Erythroblast (primary cell): ENCODE measurements at places on chromosomes 11 and 22.

DNA sequence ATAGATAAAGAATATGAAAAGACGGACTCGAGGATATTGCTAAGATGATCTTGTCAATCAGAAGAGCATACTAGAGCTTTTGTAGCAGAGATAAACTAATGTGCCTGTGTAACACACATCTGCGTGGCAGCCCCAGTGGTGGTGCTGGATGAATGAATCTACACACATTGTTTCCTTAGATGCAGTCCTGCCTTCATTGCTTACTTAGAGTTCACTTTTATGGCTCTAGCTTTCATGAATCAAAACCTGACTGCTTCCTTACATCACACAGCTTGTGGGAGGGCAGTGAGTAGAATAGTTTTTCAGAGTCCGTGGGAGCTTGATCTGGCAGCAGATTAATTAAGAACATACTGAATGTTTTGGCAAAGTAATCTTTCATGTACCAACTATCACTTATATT, 83.7 kb downstream of the EXT2 start:
- DNase-seq = no peak

GRCh38 chr11:14345668-14346067, 13.3 kb downstream of the RRAS2 start:
- DNase-seq = no peak

DNA sequence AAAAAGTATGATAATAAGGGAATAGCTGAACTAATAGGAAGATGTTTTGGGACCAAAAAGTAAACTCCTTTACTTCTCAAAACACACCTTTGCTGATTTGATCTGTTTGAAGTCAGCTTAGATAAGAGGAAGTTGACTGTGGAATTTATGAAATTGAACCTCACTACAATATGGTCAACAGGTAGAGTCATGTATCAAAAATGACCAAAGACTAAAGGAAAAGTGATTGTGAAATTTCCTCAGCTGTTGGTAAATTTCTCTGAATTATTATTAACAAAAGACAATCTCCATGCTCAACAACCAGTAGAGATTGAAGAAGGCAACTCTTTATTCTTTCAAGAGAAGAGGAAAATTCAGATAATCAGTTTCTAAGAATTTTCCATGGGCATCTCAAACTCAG, 826.5 kb downstream of the KCNA4 start:
- DNase-seq = no peak

GRCh38 chr11:32121012-32121411, 30.1 kb downstream of the RCN1 start:
- no peak for DNase-seq

GRCh38 chr11:33410086-33410765, 153.0 kb downstream of the HIPK3 start:
- no peak for DNase-seq

DNA sequence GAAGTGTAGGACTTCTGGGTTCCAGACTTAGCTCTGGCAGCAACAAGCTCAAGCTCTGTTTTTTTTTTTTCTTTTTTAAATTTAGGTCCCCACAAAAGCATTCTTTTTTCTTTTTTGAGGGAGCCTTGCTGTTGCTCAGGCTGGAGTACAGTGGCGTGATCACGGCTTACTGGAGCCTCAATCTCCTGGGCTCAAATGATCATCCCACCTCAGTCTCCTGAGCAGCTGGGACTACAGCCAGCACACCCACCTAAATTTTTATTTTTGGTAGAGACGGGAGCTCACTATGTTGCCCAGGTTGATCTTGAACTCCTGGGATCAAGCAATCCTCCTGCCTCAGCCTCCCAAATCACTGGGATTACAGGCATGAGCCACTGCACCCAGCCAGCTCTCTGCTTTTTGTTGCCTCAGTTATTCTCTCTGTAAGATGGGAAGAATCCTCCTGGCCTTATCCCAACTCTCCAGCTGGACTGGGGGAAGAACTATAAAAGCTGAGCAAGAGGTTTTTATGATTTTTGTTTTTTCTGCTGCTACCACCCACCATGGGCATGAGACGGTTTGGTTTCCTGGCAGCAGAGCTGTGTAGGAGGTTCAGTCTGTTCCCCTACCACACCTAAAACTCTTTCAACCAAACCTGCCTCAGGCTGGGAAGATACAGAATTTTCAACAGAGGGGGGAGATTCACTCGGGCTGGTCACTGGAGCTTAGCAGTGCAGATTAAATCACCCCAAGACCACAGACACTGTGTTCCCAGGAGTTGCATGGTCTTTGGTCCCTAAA, 11.6 kb upstream of the MTFP1 start:
- DNase-seq = no peak

DNA sequence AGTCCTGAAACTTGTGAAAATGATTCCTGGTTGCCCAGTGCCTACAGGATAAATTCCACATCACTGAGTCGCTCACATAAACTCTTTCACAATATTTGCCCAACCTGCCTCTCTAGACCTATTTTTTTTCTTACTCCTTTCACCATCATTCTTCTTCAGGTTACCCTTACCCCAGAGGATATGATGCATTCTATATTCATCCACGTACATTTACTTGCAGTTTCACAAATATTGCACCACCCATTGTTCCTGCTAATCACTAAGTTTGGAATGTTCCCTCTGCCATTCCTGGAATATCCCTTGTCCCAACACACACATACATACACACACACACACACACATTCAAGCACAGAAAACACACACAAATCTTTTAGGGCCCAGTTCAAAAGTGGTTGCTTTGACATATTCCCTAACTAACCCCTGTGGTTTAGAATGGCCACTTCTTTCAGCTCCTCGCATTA, 379.5 kb downstream of the ETS1 start:
- DNase-seq = no peak

DNA sequence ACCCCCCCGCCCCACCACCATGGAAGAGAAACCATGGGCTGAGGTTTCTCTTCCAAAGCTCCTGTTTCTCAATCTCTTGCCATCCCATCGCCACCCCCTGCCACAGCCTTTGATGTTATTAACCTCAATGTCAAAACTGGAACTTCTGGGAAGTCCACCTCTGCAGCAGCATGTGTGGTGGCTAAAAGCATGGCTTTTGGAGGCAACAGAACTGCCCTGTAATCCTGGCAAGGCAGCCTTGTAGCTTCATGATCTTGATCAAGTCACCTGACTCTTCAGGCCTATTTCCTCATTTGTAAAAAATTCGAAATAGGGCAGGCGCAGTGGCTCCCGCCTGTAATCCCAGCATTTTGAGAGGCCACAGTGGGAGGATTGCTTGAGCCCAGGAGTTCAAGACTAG, 3.5 kb upstream of the COX8A start:
- DNase-seq = peak; percentile 36

DNA sequence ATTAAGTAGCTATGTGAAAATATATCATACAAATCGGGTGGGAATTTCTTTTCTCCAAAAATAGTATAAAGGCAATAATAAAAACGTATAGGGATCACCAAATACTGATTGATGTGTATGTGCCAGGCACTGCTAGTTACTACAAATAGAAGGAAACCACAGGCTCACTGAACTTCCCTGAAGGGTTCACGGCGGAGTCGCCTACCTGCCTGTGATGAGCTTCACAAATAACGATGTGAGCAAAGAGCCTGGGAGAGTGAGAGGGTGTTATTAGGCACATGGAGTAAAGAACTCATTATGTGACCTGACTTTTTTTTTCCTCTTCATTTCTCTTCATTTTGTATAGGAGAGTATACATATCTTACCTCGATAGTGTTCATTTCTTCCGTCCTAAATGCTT, 36.0 kb upstream of the L3MBTL2 start:
- no peak for DNase-seq

- no peak for DNase-seq
Observed at GRCh38 chr22:45067731-45068130, 57.9 kb upstream of the PHF21B start.

- no peak for DNase-seq
Observed at GRCh38 chr11:68880851-68881250, 22.8 kb downstream of the MRPL21 start.

- no peak for DNase-seq
Observed at GRCh38 chr11:120554766-120555432, 43.4 kb downstream of the GRIK4 start.

GRCh38 chr11:117876059-117876340, 458 bp downstream of the FXYD6 start:
- DNase-seq = no peak

DNA sequence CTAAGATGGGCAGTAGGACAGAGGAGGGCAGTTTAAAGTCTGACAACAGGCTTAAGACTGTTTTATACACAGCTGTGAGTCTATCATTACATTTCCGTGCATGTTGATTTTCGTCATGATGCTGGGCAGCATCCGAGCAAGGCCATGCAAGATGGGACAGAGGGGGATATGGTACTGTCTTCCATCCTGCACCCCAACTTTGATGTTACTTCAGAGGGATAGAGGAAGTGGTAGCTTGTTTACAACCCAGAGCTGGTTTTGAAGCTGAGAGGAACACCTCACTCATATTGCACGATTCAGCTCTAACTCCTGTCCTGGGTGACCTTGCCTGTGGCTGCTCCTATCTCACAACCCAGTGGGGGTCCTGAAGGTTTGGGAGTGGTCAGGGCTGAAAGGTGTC, 3.0 kb upstream of the SORL1 start:
- DNase-seq = no peak

DNA sequence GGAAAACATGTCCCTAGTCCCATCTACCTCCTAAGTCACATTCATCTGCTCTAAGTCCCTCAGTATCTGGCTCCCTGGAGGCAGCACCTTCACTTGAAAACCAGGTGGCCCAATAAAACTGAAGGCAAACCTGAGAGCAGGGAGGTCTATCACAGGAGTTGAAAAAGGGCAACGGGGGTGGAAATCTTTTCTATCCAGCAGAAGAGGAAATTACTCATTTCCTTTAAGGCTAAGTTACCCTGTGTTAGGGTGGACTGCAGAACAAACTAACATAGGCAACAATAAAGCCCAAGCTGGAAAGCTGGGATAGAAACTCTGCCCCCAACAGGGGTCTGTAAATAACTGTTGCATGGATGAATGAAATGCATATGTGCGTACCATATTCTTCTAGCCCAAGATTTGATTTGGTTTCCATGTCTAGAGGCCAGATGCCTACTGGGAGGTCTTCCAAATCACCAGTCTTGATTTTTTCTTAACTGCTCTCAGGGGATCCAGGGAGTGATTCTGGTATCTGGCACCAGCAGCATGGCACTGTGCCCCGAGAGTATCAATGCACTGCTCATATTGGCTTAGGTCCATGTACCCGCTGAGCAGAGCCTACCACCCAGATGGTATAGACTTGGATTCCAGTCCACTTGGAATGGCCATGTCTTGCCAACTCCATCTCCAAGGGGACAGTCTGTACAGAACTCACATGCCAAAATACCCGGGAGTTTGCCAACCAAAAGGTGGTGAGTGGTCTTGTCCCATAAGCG, 350.0 kb upstream of the NCAM1 start:
- DNase-seq = no peak

- DNase-seq = no peak
Observed at GRCh38 chr11:120703358-120704152, 192.0 kb downstream of the GRIK4 start.

DNA sequence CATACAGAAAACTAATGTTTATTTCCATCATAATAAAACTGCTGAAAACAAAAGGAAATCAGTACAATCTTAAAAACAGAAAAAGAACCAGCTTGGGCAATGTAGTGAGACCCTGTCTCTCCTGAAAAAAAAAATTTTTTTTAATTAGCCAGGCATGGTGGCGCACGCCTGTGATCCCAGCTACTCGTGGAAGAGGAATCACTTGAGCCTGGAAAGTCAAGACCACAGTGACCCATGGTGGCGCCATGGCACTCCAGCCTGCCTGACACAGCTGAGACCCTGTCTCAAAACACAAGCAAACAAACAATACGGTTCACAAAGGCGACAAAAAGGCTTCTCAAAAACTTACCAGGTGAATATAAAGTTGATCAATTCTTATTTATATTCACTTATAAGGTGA, 289.7 kb downstream of the BRD1 start:
- DNase-seq = no peak

- no peak for DNase-seq
Observed at GRCh38 chr11:19910931-19911330, 198.3 kb downstream of the NAV2 start.

- no peak for DNase-seq
Observed at GRCh38 chr11:1235306-1235900, 12.5 kb downstream of the MUC5B start.

- DNase-seq = no peak
Observed at GRCh38 chr11:11884774-11885481, 43.2 kb downstream of the USP47 start.

GRCh38 chr11:129508163-129508562, 132.5 kb downstream of the BARX2 start:
- no peak for DNase-seq

GRCh38 chr11:75563501-75563977, 1.5 kb downstream of the SERPINH1 start:
- DNase-seq = no peak

GRCh38 chr11:114049050-114049449, 10.5 kb upstream of the ZBTB16 start:
- no peak for DNase-seq

DNA sequence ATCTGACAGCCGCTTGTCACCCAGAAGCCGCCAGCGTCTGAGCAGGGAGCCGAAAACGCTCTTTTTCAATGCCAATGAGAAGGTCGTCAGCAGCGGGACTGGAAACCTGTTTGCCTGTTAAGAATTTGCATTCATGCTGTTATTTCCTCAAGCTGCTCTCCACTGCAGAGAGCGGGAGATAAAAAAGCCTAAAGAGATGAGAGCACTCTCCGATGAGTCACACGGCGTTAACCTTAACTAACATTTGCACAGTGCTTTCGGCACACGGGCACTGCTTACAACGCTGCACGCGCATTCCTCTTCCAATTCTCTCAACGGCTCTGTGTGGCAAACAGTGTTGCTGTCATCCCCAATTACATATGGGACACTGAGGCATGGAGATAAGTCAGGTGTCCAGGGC, 40.0 kb upstream of the RTL6 start:
- DNase-seq = no peak

DNA sequence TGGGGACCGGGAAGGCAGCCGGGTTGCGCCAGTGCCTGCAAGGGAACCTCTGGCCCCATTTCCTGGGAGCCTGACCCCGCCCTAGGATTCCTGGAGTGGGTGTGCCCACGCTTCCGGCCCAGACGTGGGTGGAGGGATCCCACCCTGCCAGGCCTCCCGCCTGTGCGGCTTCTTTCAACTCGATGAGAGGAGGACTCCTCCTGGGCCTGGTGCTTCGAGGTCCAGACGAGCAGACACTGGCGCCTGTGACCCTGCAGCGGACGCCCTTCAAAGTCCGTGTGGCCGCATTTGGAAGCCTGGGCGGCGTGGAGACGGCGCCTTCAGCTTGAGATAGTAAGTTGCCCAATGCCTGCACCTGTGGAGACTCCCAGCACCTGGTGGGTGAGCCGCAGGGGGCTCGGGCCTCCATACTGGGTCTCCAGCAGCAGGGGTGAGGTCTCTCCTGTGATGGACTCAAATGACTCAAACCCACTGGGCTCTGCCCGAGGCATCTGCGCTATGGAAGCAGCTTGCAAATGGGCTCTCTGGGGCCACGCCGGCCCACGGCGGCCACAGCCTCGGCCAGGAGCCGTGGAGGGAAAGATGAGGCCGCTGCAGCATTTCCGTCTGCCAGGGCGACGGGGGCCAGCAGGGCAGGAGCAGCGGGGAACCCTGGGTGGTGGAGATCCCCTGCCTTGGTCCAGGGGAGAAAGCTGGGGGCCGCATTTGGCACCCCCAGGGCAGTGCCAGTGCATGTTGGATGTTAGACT, 64.3 kb upstream of the PPARA start:
- no peak for DNase-seq

GRCh38 chr11:19553683-19554333, 158.8 kb upstream of the NAV2 start:
- DNase-seq = peak; percentile 76

GRCh38 chr22:42080287-42080686, 787 bp downstream of the SMDT1 start:
- DNase-seq = no peak

- no peak for DNase-seq
Observed at GRCh38 chr11:112793416-112793815, 167.8 kb upstream of the NCAM1 start.

GRCh38 chr11:6323291-6323905, 3.1 kb upstream of the CAVIN3 start:
- no peak for DNase-seq
